ENCODE measurements at places on chromosomes 7 and 10.

GRCh38 chr7:108637049-108637621 lies 67.5 kb downstream of the DNAJB9 start:
- DNase-seq: no peak
- H3K27me3 ChIP-seq: peaks cover 11% of the 10 kb centered on the region
- H3K4me3 ChIP-seq: no peak overlapping the region

- H3K4me3 ChIP-seq: no peak overlapping the region
- peak overlapping the region; percentile 6 for H3K27ac ChIP-seq
- no peaks in the 10 kb centered on the region for H3K27me3 ChIP-seq
- peaks cover 9% of the 10 kb centered on the region for H3K36me3 ChIP-seq
Measured at GRCh38 chr10:45585131-45585530, 87.4 kb downstream of the ZFAND4 start.

- peaks cover 59% of the 10 kb centered on the region for H3K27me3 ChIP-seq
- no peak overlapping the region for H3K4me3 ChIP-seq
- H3K4me1 ChIP-seq: no peaks in the 10 kb centered on the region
- DNase-seq: no peak
Measured at GRCh38 chr10:122213766-122214165, 57.3 kb upstream of the BTBD16 start.

DNA sequence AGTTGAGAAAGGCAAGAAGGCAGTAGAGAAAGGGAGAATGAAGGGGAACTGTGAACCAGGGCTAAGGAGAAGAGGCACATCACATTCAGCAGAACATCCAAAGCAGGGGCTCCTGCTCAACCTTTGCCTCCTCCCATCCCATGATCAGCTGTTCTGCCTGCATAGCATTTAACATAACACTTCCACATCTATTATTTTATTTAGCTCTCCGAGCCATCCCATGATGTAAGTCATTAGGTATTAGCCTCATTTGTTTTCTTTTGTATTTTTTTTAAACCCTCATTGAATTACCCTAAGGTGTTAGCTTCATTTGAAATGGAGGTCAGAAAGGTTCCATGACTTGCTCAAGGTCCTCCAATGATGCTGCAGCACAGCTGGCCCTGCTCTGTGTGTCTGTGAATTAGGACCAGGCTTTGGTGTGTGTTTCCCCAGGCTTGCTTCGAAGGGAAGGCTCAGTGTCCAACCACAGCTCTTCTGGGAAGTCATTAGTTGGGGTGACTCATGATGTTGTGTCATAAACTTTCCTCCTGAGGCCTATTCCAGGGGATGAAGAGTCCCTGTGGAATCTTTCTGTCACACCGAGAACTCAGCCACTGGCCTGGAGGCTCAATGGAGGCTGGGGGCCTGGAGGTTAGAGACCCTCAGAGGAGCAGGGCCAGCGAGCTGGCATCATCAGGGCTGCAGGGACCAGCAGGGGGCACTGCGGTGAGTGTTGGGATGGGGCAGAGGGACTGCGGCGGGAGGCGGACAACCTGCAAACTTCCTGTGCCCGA lies 16.5 kb downstream of the NPFFR1 start:
- H3K4me1 ChIP-seq: peaks cover 7% of the 10 kb centered on the region
- no peak overlapping the region for H3K27ac ChIP-seq
- peaks cover 16% of the 10 kb centered on the region for H3K27me3 ChIP-seq
- DNase-seq: no peak

GRCh38 chr10:32650246-32650655 lies 204.3 kb downstream of the CCDC7 start:
- H3K4me1 ChIP-seq: peaks cover 9% of the 10 kb centered on the region
- no peaks in the 10 kb centered on the region for H3K27me3 ChIP-seq
- peak overlapping the region; percentile 33 for H3K27ac ChIP-seq
- H3K4me3 ChIP-seq: no peak overlapping the region
- no peaks in the 10 kb centered on the region for H3K36me3 ChIP-seq

GRCh38 chr7:158663428-158663741 lies 41.2 kb downstream of the NCAPG2 start:
- H3K4me1 ChIP-seq: peaks cover 11% of the 10 kb centered on the region
- H3K4me3 ChIP-seq: peak overlapping the region; percentile 60
- H3K27ac ChIP-seq: peak overlapping the region; percentile 47
- H3K36me3 ChIP-seq: peaks cover 14% of the 10 kb centered on the region

DNA sequence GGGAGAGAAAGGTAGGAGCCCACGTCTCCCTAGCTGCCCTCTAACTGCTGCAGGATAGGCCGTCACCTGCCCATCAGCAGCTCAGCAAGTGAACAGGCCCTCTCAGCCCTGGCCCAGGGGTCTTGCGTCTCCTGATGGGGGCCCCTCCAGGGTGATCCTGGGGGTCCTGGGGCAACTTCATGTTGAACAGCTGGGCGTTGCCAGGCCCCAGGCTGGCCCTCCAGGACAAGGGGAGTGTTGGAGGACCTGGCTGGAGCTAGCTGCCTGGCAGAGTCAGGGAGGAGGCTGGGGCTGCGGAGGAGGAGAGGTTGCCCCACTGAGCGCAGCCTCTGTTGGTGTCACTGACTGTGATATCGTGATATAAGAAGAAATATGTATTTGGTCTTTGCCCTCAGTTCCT lies 34.7 kb downstream of the SPOCK2 start:
- no peak overlapping the region for H3K4me3 ChIP-seq
- H3K4me1 ChIP-seq: peaks cover 10% of the 10 kb centered on the region
- no peaks in the 10 kb centered on the region for H3K27me3 ChIP-seq
- no peak overlapping the region for H3K27ac ChIP-seq
- no peak for DNase-seq
- peaks cover 35% of the 10 kb centered on the region for H3K36me3 ChIP-seq

DNA sequence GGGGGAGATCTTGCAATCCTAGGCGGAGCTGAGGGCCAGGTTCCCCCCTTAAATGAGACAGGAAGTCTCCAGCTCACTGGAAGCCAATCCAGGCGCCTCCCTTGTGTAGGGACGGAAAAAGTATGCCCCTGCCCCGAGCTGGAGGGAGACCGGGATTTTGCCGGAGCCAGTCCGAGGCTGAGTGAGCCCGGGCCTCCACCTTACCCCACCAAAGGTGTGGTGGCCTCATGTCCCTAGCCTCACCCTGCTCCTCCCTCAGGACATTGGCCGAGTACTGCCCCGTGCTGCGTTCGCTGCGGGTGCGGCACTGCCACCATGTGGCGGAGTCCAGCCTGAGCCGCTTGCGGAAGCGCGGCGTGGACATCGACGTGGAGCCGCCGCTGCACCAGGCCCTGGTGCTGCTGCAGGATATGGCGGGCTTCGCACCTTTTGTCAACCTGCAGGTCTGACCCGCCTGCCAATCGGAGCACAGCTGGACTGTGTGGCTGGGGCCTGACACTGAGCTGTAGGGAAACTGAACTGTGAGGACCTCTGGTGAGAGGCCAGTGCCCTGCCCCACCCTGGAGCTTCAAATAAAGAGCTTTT lies 2.0 kb downstream of the FBXL15 start:
- peaks cover 34% of the 10 kb centered on the region for H3K4me1 ChIP-seq
- peak overlapping the region; percentile 98 for H3K4me3 ChIP-seq
- DNase-seq: no peak
- peak overlapping the region; percentile 86 for H3K27ac ChIP-seq
- H3K27me3 ChIP-seq: peaks cover 7% of the 10 kb centered on the region
- H3K36me3 ChIP-seq: peaks cover 34% of the 10 kb centered on the region

DNA sequence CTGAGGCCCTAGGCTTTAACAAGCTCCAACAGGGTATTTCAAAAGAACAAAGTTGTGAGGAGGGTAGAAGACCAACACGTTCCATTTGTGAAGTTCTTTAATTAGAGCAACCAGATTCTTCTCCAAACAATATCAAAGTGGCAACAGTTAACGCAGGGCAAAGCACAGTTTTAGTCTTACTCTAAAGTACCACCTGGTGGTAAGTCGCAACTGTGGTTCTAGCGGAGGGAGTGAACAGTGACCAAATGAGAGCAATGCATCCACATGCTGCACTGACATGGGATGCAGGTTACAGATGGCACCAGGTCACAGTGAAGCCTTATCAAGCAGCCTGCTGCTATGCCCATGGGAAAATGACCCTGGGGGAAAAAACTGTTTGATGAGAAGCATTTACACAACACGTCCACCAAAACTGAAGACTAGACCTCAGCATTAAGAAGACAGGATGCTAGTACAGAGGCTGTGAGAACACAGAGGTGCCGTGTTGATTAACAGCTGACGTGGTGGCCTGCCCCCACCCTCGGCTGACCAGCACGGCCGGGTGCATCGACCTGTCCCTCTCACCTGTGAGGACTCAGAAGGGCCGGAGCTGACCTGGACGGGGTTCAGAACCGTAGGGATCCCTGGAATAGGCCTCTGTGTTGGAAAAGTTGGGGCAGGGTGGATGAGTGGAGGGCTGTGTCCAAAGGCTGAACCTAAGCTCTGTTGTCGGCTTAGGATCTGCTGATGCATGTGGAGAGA lies 211.2 kb downstream of the GLI3 start:
- no peaks in the 10 kb centered on the region for H3K36me3 ChIP-seq
- H3K4me3 ChIP-seq: no peak overlapping the region
- no peaks in the 10 kb centered on the region for H3K4me1 ChIP-seq

GRCh38 chr10:130749911-130750310 lies 561.6 kb downstream of the TCERG1L start:
- H3K4me3 ChIP-seq: no peak overlapping the region
- no peaks in the 10 kb centered on the region for H3K4me1 ChIP-seq
- DNase-seq: no peak
- H3K27me3 ChIP-seq: no peaks in the 10 kb centered on the region
- no peak overlapping the region for H3K27ac ChIP-seq

DNA sequence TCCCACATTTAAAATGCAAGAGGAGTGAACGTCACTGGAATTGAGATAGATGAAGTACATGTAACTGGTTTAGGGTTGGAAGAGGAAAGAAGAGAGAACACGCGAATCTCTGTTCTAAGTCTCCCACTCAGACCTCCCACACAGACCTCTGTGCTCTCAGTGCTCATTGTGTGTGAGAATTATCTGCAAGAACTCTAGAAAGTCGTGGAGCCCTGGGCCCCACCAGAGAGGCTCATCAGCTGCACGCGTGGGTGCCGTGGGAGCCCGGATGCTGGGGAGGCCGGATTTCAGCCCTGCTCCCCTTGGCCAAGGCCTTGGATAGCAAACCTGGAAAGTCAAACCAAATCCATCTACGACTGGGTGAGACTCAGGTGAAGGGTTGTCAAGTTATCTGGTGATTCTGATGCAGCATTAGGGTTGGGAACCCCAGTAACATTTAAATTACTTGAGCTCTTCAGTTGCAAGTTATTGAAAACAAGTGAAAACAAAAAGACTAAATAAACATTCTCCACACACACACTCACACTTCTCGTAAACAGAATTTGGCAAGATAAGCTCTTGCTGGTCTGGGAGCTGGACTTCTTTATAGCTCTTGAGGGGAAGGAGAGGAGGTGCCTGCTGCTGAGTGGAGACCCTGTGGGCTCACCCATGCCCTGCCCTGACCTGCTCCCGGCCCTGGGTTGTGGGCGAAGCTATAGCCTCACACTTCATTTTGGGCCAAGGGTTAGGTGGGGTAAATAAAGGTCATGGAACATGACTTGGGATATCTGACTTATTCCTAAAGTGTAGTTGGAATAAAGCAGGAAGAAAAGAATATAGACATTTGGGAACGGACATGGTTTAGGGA lies 250.3 kb downstream of the ADARB2 start:
- DNase-seq: no peak
- H3K4me1 ChIP-seq: no peaks in the 10 kb centered on the region
- no peaks in the 10 kb centered on the region for H3K36me3 ChIP-seq
- H3K27ac ChIP-seq: no peak overlapping the region

GRCh38 chr7:9125246-9125645 lies 691.8 kb downstream of the NXPH1 start:
- no peak overlapping the region for H3K4me3 ChIP-seq
- H3K27ac ChIP-seq: no peak overlapping the region
- DNase-seq: no peak
- H3K36me3 ChIP-seq: no peaks in the 10 kb centered on the region
- no peaks in the 10 kb centered on the region for H3K4me1 ChIP-seq

DNA sequence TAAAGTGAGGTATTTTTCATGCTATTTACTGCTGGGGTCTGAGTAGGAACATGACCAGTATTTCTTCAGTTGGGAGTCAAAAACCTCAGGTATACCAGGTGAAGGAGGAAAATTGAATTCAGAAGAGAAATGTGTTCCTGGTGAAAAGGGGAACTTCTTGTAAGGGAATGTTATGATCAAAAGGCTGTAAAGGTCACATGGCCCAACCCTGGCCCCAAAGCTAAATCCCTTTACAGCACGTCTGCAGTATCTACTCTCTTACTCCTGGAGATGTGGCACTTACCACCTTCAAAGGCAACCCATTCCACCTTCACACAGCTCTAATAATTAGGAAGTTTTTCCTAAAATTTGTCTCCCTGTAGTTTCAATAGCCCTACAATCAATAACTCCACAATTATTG lies 15.2 kb downstream of the PIK3AP1 start:
- no peak for DNase-seq
- H3K36me3 ChIP-seq: peaks cover 27% of the 10 kb centered on the region
- H3K4me1 ChIP-seq: peaks cover 17% of the 10 kb centered on the region
- peak overlapping the region; percentile 67 for H3K27ac ChIP-seq
- no peaks in the 10 kb centered on the region for H3K27me3 ChIP-seq

GRCh38 chr7:133571076-133571475 lies 318.2 kb downstream of the EXOC4 start:
- no peak for DNase-seq
- no peak overlapping the region for H3K27ac ChIP-seq
- no peaks in the 10 kb centered on the region for H3K36me3 ChIP-seq
- H3K27me3 ChIP-seq: no peaks in the 10 kb centered on the region
- peaks cover 5% of the 10 kb centered on the region for H3K4me1 ChIP-seq

DNA sequence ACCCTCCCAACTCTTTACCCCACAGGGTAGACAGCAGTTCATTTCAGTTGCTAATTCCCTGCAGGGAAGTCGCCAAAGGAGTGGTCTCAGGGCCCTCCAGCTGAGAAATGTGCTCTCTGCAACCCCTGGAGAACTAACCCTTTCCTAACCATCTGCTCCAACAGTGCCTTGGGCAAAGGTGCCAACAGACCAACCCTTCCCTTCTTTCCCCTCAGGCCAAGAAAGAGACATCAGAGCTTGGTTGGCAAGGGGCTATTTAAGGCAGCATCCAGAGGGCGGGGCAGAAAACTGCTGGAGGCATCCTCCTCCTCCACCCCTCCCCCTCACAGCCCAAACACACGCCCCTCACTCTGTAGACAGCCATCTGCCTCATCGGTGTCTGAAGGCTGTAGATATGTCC lies 1.7 kb downstream of the SORBS1 start:
- H3K27me3 ChIP-seq: no peaks in the 10 kb centered on the region
- H3K27ac ChIP-seq: peak overlapping the region; percentile 52
- H3K4me3 ChIP-seq: peak overlapping the region; percentile 91
- peaks cover 7% of the 10 kb centered on the region for H3K36me3 ChIP-seq
- no peak for DNase-seq
